Right forelimb (tissue), 1 donor: ENCODE measurements at places on chromosomes 11 and 22.
A peak's percentile ranks its signal among the peaks of the same experiment; 100 is the strongest.

GRCh38 chr22:19169002-19169946, 9.3 kb downstream of the SLC25A1 start:
- no peak for DNase-seq

DNA sequence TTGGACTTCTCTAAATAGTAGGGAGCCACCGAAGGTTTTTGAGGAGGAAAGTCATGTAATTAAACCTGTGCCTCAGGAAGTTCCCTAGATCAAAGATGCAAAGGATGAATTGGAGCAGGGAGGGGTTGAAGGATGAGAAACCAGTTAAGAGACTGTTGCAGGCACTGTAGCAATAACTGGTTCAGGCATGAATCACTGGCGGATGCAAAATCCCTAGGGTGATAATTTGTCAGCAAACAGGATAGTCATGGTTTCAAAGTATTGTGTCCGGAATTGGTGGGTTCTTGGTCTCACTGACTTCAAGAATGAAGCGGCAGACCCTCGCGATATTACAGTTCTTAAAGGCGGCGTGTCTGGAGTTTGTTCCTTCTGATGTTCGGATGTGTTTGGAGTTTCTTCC, 19.9 kb downstream of the TRIOBP start:
- DNase-seq: no peak

DNA sequence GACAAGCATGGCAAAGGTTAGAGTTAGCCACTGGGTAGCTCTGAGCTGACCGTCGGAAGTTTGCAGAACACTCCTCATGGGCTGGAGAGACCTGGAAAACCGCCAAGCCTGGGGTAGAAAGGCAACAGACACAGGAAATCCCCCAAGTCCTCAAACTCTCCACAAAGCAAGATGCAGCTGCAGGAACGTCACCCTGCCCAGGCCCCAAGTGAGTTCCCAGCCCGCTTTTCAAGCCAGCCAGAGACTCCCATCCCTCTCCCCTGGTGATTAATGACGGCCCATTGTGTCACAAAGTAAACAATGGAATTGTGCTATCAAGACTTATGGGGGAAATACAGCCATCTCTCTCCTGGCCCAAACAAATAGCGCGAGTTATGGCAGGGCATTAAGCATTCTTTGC, 633.0 kb downstream of the TBC1D22A start:
- DNase-seq: no peak

- DNase-seq: no peak
Measured at GRCh38 chr22:44005524-44005923, 18.6 kb upstream of the PARVB start.

DNA sequence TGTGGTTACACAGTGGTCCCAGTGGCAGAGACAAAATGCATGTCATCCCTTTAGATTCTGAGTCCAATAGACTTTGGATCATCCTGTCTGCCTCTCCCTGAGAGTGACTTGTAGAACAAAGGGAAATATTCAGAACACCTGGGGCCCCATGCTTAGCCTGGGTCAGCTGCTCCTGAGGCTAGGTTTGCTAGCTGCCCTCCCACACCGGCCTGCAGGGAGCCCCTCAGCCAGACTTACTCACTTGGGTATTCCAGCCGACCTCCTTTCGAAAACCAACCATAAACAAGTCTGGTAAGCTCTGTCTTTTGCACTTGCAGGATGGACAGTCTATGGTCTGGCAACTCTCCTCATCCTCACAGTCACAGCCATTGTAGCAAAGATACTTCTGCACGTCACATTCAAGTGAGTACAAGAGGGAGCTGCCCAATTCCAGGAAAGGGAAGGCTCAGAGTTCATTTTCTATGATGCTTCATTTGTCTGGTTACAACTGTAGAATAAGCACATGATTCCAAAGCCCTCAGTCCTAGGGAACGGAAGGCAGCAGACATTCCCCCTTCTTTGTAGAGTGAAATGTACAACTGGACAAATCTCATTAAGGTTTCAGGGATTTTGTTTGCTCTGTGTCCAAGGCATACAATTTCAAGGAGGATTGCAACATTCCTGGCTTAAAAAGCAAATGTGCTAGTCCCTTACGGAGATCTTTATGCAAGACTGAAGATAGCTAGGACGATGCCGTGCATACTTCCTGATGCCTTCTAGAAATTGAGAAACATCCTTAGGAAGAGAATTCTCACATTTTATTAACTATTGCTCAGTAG, 65.5 kb upstream of the EMID1 start:
- DNase-seq: no peak

- no peak for DNase-seq
Measured at GRCh38 chr11:87739766-87740165, 435.5 kb downstream of the RAB38 start.

GRCh38 chr11:15941206-15941770, 415.1 kb downstream of the SOX6 start:
- DNase-seq: peak; percentile 92

DNA sequence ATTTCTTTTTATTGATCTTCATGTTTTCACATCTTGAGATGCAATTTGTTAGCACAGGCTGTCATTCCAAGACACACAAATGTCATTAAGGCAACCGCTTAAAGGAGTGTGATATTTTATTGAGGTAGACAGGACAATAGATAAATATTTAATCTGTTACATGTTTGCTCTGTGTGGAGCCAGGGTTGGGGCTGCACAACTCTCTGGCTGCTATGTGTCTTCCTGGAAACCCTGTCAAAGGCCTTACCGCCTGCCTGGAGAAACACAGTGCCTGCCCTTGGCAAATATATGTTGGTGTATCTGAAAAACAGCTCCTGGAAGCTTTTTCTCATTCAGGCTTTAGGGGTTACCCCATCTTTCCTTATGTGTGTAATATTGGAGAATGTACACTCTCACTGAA, 139.7 kb upstream of the TEAD1 start:
- no peak for DNase-seq

- DNase-seq: no peak
Measured at GRCh38 chr11:130727157-130728119, 188.8 kb downstream of the SNX19 start.

GRCh38 chr22:44463151-44463550, 34.9 kb downstream of the RTL6 start:
- DNase-seq: no peak

DNA sequence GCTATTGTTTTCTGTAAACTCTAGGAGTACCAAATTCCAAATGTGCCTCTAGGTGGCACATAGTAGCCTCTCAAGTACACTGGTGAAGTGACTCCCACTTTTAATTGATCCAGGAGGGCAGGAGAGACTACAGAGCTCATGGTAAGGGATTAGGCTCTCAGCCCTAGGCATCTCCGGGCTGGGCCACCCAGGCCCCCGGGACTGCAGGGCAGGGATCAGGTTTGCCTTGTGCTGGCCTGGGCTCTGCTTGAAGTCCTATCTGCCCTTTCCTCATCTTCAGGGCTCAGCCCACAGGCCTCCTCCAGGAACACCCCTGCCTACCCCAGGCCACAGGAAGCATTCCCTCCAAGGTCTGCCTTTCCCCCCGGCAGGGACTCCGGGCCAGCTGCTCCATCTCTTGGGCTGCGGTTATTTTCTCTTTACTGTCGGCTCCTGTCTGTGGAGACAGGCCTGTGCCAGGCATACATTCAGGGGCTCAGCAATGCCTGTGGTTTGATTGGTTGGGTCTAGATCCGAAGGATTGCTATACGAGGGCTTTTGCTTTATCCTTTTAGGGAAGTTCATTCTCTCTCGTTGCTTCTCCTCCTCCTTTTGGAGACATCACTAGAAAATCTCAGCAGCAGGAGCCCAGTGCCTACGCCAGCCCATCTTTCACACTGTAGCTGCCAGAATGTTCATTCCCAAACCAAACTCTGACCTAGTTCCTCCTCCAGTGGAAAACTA, 32.8 kb downstream of the PARVA start:
- DNase-seq: peak; percentile 53

GRCh38 chr22:17918840-17919239, 105.5 kb downstream of the MICAL3 start:
- DNase-seq: no peak

DNA sequence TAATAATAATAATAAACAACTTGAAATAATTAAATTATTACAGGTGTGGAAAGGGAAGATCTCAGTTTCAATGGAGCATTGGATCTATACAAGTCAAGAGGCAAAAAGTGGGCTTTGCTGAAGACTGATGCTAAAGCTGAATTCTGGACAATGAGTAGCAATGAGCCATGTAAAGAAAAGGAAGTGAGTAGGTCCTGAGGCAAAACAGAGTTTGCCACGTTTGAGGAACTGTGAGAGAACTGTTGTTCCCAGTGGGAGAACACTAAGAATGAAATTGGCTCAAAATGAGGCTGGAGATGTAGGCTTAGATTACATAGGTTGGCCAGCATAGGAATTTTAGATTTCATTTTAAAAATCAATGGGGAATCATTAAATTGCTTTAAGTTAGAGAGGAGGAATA, 33.9 kb upstream of the TEAD1 start:
- DNase-seq: no peak
